ENCODE measurements at places on chromosomes 5 and 9.
A peak's percentile ranks its signal among the peaks of the same experiment; 100 is the strongest.

DNA sequence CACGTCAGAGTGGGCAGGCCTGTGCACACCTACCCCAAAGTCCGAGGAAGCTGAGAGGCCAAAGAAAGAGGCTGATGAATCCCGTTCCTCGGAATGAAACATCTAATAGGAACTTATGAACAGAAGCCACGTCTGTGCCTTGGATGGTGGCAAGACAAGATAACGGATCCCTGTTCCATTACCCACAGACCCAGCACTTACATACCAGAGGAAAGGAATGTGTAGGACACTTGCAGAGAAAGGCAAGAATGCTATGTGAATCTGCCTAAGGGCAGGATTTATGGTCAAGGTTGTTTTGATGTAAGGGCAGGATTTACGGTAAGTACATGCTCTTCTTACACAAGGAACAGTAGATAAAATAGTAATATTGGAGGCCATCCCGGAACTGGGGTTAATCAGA, 93.2 kb downstream of the WDR41 start:
- no peak for DNase-seq

- DNase-seq, result no peak
These were observed 479.0 kb downstream of the ZSWIM6 start for GRCh38 chr5:61811052-61811451.

DNA sequence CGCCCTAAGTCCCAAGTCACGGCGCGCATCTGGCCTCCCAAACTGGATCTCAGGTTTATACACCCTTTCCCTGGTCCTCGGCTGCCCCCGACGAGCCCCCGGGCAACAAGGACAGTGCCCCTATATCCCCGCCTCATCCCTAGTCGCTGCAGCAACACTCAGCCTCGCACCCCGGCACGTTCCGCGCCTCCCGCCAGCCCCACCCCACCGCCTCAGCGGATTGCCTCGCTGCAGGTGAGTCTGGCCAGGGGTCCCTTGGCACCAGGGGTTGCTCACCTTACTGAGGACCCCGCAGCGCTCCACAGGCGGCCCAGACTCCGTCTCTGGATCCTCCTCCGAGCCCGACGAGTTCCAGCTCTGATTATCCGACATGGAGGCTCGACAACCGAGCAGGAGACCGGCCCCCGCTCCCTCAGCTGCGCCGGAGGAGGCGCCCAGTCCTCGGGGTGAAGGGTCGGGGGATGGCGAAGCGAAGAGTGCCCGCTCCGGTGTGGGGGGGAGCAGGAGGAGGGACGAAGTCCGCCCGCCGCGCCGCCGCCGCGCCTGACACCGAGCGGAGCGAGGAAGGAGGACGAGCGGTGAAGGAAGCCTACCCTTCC, 494 bp downstream of the CERT1 start:
- peak; percentile 18 for DNase-seq

GRCh38 chr9:80632041-80632440, 1057.3 kb downstream of the TLE1 start:
- no peak for DNase-seq

- no peak for DNase-seq
These were observed 1.1 kb downstream of the POLR1E start for GRCh38 chr9:37486616-37487548.

GRCh38 chr5:2701592-2701991, 49.9 kb downstream of the IRX2 start:
- DNase-seq, result no peak

DNA sequence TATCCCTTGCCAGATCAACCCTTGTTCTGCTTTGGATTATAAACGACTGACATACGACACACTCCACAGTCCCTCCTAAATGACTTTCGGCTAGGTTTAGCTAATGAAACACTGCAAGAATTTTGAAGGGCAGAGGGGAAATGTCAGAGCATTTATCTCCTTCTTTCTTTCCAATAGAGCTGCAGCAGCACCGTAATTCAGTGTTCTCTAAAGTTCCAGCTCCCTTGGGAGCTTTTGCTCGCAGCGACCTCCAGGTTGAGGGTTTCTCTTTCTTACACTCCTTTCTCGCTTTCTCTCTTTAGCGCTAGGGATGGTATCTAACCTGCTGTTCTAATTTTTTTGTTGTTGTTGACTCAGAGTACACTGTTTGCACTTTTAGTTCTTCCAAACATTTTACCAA, 467.1 kb upstream of the ST8SIA4 start:
- no peak for DNase-seq

- DNase-seq, result no peak
These were observed 87.6 kb downstream of the PIK3R1 start for GRCh38 chr5:68303038-68303738.

- no peak for DNase-seq
These were observed 4.5 kb downstream of the PRRX2 start for GRCh38 chr9:129669946-129670345.

DNA sequence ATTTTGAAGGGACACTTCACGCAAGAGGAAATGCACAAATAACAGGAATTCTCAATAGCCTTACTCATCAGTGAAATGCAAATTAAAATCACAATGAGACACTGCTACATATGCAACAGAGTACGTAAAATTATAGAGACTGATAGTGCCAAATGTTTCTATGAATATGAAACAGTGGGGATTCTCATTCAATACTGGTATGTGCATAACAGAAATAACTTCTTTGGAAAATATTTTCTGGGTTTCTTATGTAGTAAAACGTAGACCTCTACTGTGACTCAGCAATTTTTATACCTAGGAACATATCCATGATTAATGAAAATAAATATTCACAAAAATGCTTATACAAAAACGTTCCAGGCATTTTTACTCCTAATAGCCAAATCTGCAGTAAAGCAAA, 1625.2 kb downstream of the MAT2B start:
- no peak for DNase-seq

- no peak for DNase-seq
These were observed 252.1 kb downstream of the SMARCA2 start for GRCh38 chr9:2267181-2267745.

GRCh38 chr9:37187713-37188439, 67.5 kb downstream of the ZCCHC7 start:
- DNase-seq, result no peak

DNA sequence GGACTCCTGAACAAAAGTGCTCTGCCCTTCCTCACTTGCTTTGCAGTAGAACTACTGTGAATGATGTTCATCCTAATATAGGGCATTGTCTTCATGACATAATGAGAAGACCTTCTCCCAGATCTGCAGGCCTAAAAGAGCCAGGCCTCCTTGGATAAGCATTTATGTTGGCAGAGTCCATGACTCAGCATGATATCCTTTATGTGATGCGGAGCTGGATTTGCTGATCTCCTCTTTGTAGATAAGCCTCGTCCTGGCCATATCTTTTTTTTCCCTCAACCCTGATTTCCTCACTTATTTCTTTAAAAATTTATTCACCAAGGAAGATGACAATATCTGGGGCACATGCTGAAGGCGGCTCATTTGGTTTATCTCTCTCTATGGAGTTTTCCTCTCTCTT, 62.4 kb upstream of the TAS2R1 start:
- DNase-seq, result no peak

DNA sequence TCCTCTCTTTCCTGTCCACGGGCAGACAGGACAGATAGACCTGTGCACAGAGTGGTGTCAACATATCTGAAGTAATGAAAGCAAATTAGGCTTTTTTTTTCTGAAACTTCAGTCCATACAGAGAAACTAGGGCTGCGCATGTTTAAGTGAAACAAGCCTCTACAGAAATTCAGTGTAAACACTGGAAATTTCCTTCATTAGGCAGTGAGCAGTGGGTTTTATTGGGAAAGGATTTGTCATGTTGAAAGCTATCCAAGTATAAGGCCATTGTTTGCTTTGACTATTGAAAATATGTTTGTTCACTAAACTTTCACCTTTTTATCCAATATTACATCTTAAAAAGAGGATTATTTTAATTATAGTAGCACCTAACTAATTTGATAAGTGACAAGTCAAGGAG, 161.2 kb downstream of the AOPEP start:
- DNase-seq, result no peak

DNA sequence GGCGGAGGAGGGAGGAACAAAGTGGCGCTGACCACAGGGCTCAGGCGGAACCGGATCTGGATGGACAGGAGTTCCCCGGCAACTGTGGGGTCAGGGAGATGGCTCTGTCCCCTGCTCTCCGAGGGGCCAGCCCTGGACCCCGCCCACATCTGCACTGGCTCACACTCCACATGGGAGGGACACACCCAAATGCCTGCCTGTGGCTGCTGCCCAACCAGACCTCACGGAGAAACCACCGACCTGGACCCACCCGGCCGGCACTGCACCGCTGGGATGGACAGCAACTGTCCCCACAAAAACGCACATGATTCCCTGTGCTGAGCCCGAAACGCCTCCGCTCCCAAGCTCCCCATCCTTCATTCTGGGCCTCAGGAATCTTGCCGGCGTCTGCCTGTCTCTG, 4.8 kb downstream of the CCDC187 start:
- DNase-seq, result no peak

DNA sequence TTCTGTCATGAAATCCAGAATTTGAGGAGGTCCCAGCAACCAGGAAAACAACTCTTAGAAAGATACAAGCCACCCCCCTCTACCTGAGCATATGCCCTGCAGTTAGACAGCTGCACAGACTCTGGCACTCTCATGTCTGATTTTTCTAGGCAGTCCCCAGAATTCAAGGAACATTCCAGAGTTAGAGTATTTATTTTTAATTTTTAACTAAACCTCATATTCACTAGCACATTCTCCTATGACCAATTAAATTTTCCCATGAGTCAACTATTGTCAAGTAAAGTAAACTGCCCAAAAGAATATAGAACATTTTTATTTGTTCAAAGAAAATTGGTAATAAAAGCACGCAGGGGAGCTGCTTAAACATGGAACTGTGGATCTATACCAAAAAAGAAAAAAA, 490.5 kb upstream of the SEMA6A start:
- no peak for DNase-seq

DNA sequence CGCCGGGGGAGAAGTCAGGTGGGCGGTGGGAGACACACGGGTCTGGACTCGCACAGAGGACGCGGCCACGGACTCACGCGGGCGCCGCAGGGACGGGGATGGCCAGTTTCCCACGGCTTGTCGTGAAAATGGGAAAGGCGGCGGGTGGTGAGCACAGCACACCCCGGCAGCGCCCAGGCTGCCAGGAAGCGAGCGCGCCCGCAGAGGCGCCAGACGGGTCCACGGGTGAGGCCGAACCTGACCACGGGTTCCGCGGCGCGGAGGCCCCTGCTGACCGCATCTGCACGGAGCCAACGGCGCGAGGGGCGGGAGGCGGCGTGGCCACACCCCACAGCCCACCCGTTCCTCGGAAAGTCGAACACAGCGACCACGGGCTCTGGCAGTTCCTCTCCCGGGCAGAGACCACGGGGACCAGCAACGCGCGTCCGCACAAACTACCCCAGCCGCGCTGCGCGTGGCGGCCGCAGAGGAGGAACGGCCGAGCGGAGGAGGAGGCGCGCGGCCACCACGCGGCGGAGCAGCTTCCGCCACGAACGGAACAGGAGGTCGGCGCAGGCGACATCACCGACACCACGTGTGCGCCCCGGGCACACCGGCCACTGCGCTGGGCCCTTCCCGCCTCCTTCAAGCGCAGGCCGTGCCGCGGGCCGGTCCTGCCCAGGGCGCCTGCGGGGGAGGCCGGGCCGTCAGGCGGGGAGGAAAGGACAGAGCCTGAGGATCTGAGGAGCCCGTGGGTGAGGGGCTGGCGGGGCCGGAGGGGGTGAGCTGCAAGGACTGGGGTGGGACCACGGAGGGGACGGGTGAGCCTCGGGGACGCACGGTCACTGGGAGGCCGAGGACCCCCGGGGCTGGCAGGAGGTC, 5.6 kb downstream of the EXD3 start:
- DNase-seq, result no peak

- DNase-seq, result no peak
These were observed 119.5 kb upstream of the ACOT12 start for GRCh38 chr5:81513473-81513872.

DNA sequence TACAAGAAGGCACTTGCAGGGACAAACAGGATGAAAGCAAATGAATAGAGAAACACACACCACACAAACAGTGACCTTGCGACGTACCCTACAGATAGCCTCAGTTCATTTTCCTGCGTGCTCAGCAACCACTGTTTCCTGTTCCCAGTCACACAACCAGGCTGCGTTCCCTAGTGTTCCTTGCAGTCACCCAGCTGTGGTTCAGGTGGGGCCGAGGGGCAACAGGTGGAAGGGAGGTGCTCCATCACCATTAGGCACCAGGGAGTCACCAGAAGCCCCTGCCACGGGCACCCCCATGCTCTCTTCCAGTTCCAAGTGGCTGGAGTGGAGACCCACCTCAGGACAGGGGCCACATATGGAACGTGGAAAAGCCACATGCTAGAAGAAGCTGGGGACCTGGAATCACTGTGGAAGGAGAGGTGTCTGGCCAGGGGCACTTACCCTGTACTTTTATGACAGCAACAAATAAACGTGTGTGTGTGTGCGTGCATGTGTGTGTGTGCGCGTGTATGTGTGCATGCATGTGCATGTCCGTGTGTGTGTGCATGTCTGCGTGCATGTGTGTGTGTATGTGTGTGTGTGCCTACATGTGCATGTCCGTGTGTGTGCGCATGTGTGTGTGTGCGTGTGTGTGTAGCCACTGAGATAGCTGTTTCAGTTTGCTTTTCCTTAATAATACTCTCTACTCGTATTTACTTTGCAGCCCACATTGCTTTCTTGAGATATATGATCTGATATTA, 18.8 kb upstream of the FCN2 start:
- DNase-seq, result no peak

DNA sequence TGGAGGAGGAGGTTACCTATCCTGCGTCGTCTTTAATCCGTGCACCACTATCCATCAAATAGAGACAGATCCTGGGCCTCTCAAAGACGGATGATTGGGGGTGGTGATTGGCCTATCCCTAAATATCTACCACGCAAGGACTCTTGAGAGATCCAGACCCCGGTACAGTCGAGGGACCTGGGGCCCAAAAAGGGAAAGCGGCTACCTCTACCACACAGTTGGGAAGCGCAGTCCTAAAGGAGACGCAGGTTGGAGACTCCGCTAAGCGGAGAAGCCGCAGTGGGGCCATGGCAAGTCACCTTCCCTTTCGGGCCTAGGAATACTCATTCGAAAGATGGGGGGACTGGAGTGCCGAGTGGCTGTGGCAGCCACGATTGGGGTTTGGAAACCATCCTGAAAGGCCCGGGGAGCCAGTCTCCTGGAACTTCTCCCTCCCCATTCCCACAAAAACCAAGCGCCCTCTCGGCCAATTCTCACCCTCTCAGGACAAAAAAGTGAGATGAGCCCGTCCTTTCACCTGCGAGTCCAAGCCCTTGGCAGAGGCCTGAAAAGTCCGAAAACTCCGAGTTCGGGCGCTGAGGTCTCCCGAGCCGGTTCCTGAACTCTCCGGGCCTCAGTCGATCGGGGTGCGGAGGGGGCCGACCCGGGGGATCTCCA, 499 bp upstream of the FOXE1 start:
- DNase-seq, result no peak

DNA sequence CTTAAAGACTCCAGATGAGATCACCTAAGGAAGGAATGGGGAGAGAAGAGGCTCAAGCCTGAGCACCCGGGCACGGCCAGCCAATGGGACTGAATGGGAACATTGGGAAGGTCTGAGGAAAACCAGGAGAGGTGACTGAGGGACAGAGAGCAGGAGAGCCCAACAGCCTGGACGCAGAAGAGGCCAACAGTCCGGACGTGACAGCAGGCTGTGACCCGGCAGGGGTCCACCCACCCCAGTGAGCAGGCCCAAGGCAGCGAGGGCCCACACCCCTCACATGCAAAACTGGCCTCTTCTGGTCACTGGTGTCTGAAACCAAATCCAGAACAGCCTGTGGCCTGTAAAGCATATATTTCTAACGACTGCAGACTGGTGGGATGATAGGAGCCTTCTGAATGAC, 7.6 kb upstream of the SPTLC1 start:
- DNase-seq, result no peak

Data from neural crest cell (in vitro differentiated cells).